ENCODE measurements at places on chromosomes 1 and 21. TPM values are rescaled to one million over a fixed set of nuclear protein-coding genes. Genes with fewer than 3 reads are reported as not detected.

DNA sequence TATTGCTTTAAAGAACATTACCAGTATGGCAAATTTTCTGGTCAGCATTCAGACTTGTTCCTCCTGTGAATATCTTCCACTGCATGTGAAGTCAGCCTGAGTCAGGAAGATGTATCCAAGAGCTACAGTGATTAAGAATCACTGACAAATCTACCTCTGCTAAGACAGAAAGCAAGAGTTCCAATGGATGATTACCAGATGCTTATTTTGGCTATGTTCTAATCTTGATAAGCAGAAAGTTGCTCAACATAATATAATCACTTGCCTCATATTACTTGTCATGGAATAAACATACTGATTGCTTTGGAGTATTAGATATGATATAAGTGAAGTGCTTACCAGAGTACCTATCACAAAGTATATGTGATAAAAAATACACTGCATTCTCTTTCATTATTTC is 738.1 kb downstream of the ADGRL2 start:
- H3K4me1 ChIP-seq = no peaks in the 10 kb centered on the region
- DNase-seq = no peak
- no peak overlapping the region for H3K27ac ChIP-seq
- H3K4me3 ChIP-seq = no peak overlapping the region

- H3K27me3 ChIP-seq = peaks cover 14% of the 10 kb centered on the region
- no peak overlapping the region for H3K4me3 ChIP-seq
- H3K27ac ChIP-seq = no peak overlapping the region
- no peaks in the 10 kb centered on the region for H3K36me3 ChIP-seq
- no peak for DNase-seq
- no peaks in the 10 kb centered on the region for H3K4me1 ChIP-seq
Observed at GRCh38 chr1:220819467-220820026, 32.8 kb downstream of the MTARC1 start.

DNA sequence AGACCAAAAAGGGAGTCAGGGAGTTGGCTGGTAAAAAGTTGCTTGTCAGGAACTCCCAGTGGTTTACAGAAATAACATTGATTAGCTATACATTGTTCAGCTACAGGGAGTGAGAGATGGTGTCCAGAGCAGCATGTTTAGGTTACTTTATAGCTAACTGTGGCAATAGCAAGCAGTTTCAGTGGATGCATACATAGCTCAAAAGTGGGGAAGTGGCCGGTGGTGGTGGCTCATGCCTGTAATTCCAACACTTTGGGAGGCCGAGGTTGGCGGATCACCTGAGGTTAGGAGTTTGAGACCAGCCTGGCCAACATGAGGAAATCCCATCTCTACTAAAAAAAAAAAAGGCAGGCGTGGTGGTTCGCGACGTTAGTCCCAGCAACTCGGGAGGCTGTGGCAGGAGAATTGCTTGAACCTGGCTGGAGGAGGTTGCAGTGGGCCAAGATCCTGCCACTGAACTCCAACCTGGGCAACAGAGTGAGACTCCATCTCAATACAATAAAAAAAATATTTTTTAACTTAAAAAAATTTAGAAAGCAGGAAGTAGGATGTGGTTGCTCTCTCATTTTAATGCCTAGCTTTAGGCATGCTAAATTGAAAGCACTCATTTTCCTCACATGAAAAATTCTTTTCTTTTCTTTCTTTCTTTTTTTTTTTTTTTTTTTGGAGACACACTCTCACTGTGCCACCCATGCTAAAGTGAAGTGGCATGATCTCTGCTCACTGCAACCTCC is 109.7 kb downstream of the PPIAL4G start:
- peak overlapping the region; percentile 99 for H3K27ac ChIP-seq
- H3K27me3 ChIP-seq = no peaks in the 10 kb centered on the region
- H3K4me1 ChIP-seq = peaks cover 48% of the 10 kb centered on the region
- no peaks in the 10 kb centered on the region for H3K36me3 ChIP-seq

Gene CYP4A11
- total RNA-seq = not detected

Gene KRTAP19-1
- total RNA-seq = not detected

All from activated CD4-positive, alpha-beta T cell treated with anti-CD3 and anti-CD28 coated beads for 36 hours (primary cell).